ENCODE measurements at places on chromosomes 3 and 15.

GRCh38 chr3:197260491-197261163 is 37.8 kb downstream of the DLG1 start:
- no peak for DNase-seq

DNA sequence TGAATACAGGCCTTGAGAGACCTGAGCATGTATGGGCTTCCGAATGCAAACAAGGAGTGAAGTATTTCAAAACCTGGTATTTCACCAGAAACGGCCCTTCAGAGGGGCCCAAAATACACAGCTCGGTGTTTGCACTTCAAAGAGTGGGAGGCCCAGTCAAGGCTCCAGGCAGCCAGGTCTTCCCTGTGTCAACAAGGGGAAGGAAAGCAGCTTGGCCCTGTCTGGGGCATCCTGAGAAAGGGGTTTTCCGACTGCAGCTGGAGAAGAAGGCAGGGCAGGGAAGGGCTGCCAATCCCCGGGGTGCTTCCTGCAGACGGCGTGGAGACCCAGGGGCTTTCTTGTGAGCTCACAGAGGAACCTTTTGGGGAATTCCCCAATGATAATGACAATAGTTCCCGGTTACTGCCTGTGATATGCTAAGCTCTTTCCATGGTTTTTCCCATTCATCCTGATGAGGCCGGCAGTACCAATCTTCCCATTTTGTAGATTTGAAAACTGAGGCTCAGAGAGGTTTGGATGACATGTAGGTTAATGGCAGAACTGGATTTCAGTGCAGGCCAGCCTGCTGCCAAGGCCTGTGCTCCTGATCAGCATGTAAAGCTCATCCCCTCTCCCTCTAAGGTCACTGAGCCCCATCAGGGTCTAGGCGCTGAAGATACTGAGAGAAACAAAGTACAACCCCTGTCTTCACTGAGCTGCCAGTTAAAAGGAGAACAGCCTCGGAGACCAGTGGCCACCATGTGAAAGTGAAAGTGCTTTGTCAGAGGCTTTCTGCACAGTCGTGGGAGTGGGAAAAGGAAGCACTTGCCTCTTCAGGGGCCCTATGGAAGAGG is 43.0 kb upstream of the TLE3 start:
- DNase-seq = no peak

- DNase-seq = no peak
Observed at GRCh38 chr3:142624341-142625152, 28.4 kb downstream of the PLS1 start.

DNA sequence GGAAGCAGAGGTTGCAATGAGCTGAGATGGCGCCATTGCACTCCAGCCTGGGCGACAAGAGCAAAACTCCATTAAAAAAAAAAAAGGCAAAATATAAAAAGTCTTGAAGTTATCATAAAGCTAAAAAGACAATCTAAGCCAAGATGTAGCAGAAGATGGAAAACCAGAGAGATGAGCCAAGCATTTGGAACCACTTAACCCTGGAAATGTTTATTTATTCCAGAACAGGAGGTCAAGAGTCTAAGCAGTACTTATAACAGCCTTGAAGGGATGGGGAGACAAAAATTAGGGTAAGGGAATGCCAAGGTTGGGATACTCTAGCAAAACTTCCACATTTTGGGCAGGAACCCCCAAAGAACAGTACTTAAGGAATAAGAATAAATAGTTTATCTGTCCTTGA is 30.1 kb downstream of the FAIM start:
- DNase-seq = no peak

GRCh38 chr15:93477721-93478120 is 388.7 kb upstream of the RGMA start:
- DNase-seq = no peak

DNA sequence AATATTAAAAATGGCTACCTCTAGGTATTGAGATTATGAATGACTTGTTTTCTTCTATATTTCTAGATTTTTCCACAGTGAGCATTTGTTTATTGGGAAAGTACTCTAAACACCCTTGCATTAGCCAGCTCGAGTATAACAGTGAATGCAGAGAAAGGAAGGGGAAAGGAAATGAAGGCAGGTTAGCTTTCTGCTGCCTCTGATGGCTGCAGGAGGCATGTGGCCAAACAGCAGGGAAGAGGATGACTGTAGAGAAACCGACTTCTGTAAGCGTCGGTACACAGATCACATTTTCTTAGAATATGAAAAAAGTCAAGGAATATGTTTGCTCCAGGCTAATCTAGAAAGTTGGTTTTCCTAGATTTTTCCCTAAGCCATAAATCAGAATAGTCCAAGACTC is 19.8 kb downstream of the GNB5 start:
- DNase-seq = no peak

GRCh38 chr3:4720316-4721075 is 227.3 kb downstream of the ITPR1 start:
- no peak for DNase-seq

GRCh38 chr3:15616053-15616452 is 14.5 kb downstream of the BTD start:
- no peak for DNase-seq

DNA sequence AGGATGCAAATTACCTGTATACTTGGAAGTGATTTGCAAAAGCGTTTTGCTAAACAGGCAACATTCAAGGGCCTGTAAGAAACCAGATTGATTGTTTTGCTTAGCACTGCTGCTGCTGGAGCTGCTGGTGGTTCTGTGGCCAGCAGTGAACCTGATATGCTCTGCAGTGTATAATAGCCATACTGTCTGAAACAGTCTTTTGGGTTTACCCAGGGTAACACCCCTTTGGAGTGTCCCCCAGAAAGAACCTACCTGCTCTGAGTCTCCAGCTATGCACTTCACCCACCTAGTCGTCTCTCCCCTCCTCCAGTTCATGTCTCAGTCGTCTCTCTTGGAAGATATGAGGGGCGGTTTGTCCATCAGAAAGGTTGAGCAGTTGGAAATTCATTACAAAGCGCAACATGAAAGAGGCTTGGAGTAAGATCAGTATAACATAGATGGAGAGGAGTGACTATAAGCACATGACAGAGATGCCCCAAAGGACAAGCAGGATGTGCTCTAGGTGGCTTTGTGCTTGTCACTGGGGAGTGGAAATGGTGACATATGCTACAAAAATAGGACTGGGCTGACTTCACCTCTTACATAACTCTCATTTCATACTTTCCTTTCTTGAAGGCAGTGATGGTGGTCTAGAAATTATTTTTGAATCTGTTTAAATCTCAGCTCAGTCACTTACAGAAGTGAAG is 3.8 kb downstream of the MKRN2 start:
- peak; percentile 63 for DNase-seq

GRCh38 chr3:78907367-78907766 is 860.4 kb downstream of the ROBO1 start:
- DNase-seq = no peak

GRCh38 chr15:39792844-39793335 is 10.2 kb upstream of the FSIP1 start:
- DNase-seq = no peak

GRCh38 chr3:184523825-184524615 is 37.6 kb upstream of the EPHB3 start:
- DNase-seq = no peak

DNA sequence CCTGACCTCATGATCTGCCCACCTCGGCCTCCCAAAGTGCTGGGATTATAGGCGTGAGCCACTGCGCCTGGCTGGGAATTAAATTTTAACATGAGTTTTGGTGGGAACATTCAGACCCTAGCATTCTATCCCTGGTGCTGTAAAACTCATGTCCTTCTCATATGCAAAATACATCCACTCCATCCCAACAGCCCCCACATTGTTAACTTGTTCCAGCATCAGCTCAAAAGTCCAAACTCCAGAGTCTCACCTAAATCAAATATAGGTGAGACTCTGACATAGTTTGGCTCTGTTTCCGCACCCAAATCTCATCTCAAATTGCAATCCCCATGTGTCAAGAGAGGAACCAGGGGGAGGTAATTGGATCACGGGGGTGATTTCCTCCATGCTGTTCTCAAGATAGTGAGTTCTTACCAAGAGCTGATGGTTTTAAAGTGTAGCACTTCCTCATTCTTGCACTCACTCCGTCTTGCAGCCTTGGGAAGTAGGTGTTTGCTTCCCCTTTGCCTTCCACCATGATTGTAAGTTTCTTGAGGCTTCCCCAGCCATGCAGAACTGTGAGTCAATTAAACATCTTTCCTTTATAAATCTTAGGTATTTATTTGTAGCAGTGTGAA is 96.2 kb upstream of the PLCL2 start:
- DNase-seq = no peak

- no peak for DNase-seq
Observed at GRCh38 chr3:66858656-66859381, 139.3 kb upstream of the KBTBD8 start.

DNA sequence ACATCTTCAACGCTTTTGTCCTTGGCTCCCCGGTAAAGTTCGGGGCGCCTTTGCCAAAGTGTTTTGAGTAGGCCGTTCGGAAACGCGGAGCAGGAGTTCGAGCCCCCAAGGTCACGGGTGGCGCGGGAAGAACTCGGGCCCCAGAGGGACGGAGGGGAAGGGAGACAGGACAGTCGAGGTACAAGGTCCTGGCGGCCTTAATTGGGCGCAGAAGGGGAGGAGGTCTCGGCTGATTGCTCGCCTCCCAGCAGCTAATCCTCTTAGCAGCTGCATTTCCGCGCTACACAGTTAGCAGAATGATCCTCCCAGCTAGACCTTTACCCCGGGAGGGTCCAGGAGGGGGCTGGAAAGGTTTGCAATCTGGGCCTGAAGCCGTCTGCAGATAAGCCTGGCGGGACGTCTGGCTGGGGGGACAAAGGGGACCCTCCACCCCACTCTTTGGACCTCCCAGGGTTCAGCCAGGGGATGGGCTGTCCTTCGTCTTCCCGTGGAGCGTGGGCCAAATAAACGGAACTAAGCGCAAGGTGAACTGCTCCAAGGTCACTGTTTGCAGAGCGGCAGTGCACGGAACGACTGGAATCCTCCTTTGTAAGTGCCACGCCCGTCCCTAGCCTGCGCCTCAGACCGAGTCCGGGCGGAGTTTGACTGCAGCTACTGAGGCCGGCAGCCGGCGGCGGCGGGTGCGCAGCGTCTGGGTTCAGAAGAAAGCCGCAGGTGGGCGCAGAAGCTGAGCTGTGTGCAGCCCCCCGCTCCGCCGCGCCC is 7.2 kb downstream of the EOMES start:
- no peak for DNase-seq

GRCh38 chr3:135966271-135966961 is 888 bp downstream of the PPP2R3A start:
- DNase-seq = no peak

DNA sequence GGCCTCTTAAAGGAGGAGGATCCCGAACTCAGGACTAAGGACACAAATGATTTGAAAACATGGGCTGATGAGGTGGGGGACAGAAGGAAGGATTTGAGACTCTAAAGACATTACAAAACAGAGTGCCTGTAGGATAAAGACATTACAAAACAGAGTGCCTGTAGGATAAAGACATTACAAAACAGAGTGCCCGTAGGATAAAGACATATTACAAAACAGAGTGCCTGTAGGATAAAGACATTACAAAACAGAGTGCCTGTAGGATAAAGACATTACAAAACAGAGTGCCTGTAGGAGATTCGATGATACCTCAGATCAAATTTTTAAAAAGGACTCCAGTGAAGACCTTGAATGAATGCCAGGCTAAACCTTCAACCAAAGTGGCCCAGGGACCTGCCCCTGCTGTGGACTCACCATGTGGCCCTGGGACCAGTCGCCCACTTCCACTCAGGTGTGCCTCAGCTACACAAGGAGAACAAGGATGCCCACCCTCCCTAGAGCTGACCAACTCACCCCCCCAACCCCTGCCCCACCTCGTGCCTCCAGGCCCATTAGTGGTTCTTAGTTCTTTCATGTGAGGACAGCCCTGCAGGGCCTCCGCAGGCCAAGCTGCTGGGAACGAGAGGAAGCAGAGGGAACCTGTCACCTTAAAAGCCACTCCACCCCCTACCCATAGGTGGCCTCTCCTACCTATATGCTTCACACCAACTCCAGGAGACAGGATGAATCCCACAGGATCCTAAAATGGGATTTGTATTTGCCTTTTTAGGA is 59.8 kb downstream of the SH3BP5 start:
- DNase-seq = no peak

DNA sequence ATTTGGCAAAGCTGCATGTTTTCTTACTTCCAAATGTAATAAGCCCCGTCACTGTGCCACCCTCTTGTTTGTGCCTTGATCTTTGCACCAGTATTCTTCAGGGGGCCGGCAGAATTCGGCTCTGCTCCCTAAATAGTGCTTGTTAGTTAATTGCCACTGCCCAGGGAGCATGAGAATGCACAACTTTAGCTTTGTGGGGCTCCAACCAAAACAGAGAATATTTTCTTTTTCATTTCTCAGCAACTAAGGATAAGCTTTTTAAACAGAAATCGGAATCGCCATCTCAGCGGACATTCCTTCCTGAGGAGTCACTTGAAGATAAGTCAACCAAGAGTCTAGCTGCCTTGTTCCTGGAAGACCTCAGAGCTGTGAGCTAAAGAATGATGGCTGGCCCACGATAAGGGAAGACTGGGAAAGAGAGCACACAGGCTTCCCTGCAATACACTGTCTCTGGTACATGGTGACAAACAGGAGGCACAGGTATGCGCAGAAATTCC is 106.0 kb downstream of the LRIG1 start:
- DNase-seq = no peak

GRCh38 chr3:148697306-148698189 is at the start of gene AGTR1:
TSS of gene AGTR1 (plus strand) at chr3:148697903. CDS start at chr3:148741036, 43,133 bp downstream.
- no peak for DNase-seq

GRCh38 chr15:60525341-60526039 is 46.5 kb upstream of the ICE2 start:
- DNase-seq = no peak

DNA sequence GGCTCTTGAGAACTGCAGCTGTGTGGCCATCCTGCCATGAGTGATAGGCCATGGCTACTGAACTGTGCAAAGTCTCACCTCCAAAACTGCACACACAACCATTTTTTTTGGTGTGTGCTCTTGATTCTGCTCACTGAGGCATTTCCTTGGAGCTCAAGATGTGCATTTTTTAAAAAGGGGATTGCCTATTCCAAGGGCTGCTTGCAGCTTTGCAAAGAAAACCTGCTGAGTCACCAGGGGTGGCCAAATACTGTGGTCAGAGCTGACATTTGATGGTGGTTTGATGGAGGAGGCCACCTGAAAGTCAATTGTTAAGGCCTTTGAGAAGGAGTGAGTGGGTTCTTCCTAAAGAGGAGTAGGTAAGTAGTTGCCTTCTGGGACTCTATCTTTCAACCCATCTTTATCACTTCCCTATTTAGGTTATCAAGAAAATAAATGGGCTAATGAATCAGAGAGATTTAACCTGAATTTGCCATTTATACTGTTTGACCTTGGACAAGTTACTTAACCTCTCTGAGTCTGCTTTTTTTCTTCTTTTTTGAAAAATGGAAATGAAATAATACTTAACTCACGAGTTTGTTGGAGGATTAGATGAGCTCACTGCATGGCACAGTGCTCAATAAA is 87.9 kb downstream of the CHST2 start:
- DNase-seq = peak; percentile 95

DNA sequence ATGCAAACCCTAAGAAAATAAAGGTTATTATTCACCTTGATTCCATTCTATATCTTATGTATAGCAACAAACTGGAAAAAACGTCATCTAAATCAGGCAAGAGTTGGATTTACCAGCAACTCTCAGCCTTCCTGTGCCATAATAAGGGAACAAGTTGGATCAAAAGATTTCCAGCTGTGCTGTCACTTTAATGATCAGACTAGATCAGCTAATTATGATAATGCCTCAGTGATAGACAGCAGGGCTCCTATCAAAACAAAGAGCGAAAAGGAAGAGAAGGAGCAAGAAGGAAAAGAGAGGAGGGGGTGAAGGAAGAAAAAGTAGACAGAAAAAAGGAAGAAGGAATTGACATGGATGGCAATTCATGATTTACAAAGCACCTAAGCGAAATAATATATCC is 36.7 kb upstream of the BCL6 start:
- DNase-seq = no peak

GRCh38 chr15:44595656-44596510 is 58.9 kb downstream of the EIF3J start:
- DNase-seq = no peak
